H1 (cell line): ENCODE measurements at places on chromosomes 3 and 15. TPM values are rescaled to one million over a fixed set of nuclear protein-coding genes. Genes with fewer than 3 reads are reported as not detected.

Gene SPTBN5
- 0.32 and 0.38 TPM in 2 replicates for polyA plus RNA-seq

Gene ST3GAL6
- 2.6 and 3.3 TPM in 2 replicates for polyA plus RNA-seq

Gene CPN2
- polyA plus RNA-seq, result 0.03 TPM in 1 of 2 replicates, not detected in the other

Gene USP8
- polyA plus RNA-seq, result 11.5 and 19.9 TPM in 2 replicates

Gene UQCRC1
- polyA plus RNA-seq, result 720 TPM in 2 replicates

Gene VWA5B2
- polyA plus RNA-seq, result 0.53 and 0.88 TPM in 2 replicates

DNA sequence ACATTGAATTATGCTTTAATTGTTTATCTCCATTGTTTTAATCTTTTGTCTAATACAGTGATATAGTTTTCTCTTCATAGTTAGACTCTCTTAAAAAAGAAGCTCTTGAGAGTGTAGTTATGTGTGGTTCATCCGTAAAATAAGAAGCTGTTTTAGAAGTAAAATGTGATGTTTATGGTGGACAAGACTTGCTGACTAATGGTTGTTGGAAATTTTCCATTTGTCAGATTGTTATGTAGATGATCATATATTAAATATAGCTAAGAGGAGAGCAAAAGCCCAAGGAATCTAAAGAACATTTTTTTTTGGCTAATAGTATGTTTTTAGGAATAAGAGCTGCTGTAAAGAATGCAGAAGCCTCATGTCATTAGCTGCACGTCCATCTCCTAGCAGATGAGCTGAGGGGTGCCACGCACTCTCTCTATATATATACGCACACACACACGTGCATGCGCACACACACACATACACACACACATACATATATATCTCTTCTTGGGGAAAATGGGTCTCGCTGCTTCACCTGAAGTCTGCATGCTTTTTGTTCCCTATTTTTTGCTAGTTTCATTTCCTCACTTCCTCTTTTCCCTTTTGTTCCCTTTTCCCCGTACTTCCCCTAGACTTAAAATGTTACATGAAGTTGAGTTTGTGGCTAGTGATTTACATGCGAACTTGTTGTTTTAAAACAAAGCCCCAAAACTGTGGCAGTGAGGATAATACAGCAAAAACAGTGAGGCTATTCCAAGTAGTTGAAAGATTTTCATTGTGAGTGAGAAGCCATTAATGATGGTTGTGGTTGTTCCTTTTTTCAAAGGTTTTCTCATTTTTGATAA, 107.8 kb downstream of the MBNL1 start:
- peaks cover 1% of the 10 kb centered on the region for H3K27me3 ChIP-seq
- no peak overlapping the region for H3K27ac ChIP-seq
- no peak overlapping the region for H3K4me3 ChIP-seq
- H3K36me3 ChIP-seq, result no peaks in the 10 kb centered on the region
- DNase-seq, result no peak

- no peak overlapping the region for H3K27ac ChIP-seq
- H3K27me3 ChIP-seq, result no peaks in the 10 kb centered on the region
- no peak for DNase-seq
Measured at GRCh38 chr15:77981281-77982126, 96.0 kb downstream of the TBC1D2B start.

DNA sequence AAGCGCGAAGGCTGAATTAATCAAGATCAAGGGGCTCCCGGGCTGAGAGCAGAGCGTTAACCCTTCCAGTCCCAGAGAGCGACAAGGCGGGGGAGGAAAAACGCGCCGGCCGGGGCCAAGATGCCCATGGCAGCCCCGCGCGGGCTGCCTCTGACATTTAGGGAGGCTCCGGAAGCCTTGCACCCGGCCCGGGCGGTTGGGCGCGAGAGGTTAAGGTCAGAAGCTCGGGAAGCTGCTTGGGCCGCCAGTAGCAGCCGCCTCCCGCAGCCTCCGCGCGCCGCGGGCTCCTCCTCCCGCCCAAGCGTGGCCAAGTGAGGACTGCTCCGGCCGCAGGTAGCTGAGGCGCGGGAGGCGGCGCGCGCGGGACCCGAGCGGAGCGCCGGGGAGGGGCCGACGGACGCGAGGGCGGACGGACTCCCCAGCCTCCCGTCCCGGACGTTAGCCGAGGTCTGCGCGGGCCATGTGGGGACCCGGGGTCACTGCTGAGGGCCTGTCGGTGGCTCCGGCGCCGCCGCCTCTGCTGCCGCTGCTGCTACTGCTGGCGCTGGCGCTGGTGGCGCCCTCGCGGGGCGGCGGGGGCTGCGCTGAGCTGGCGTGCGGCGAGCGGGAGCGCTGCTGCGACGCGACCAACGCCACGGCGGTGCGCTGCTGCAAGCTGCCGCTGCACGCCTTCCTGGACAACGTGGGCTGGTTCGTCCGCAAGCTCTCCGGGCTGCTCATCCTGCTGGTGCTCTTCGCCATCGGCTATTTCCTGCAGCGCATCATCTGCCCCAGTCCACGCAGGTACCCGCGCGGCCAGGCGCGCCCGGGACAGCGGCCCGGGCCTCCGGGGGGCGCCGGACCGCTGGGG, at the start of gene C3orf80:
Gene C3orf80, plus strand, starts transcription at position 247 of the 850 bp plus-strand sequence. Its CDS starts 214 bp downstream, at position 461.
- H3K4me3 ChIP-seq, result peak within 1 kb of the TSS; percentile 57
- no peak for DNase-seq
- no peaks in the 10 kb centered on the region for H3K36me3 ChIP-seq
- H3K27me3 ChIP-seq, result peaks cover 38% of the 10 kb centered on the region
- no peak within 1 kb of the TSS for H3K27ac ChIP-seq

DNA sequence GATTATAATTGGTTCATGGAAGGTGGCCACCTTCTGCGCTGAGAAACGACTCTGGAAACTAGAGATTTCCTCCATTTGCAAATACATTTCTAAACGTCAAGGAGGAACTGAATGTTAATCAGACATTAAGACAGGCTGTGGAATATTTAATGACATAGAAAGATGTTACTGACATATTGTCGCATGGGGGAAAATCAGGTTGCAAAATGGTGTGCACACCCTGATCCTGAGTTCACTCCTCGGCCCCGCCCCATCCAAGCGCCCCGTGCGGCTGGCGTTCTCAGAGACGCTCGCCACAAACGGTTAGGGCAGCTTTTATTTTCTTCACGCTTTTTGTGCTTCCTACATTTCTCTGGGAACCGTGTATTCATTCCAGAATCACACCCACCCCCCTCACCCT, 10.7 kb downstream of the H1-8 start:
- H3K36me3 ChIP-seq, result no peaks in the 10 kb centered on the region
- no peak overlapping the region for H3K4me3 ChIP-seq
- H3K27ac ChIP-seq, result no peak overlapping the region
- no peak for DNase-seq
- no peaks in the 10 kb centered on the region for H3K27me3 ChIP-seq

DNA sequence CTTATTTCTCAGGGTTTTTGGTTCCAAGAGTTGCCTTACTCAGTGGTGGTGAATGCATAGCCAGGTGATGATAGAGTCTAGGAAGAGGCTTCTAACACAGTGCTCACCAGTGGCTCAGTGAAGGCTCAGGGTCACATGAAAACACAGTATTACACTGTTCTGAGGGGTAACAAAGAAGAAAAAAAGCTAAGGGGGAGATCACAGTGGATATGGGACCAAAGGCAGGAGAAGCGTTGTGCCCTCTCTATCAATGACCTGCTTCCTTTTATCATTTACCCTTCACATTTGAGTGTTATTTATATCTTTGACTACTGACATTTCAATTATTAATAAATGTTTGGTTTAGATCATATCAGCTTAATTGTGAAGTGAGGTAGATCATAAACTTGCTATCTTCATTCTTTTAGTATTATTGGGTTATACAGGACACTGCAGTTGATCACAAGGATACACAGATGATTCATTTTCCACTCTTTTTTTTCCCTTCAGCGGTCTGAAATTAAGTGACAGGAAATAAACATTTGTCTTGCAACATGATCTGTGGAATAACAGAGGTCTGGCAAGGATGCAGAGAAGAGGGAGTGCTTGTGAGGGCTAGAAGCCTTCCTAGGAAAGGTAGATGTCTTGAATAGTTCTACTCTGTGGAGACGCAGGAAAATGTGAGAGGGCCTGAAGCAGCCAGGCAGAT, 171.7 kb downstream of the C3orf38 start:
- no peak for DNase-seq
- no peaks in the 10 kb centered on the region for H3K4me1 ChIP-seq
- no peaks in the 10 kb centered on the region for H3K27me3 ChIP-seq
- no peaks in the 10 kb centered on the region for H3K36me3 ChIP-seq

GRCh38 chr15:70185251-70185711, 87.6 kb upstream of the TLE3 start:
- no peaks in the 10 kb centered on the region for H3K36me3 ChIP-seq
- no peak overlapping the region for H3K4me3 ChIP-seq
- H3K27me3 ChIP-seq, result no peaks in the 10 kb centered on the region
- no peak overlapping the region for H3K27ac ChIP-seq
- H3K4me1 ChIP-seq, result no peaks in the 10 kb centered on the region

GRCh38 chr15:69393831-69394491, 20.2 kb upstream of the KIF23 start:
- peaks cover 8% of the 10 kb centered on the region for H3K4me1 ChIP-seq
- no peaks in the 10 kb centered on the region for H3K36me3 ChIP-seq
- no peaks in the 10 kb centered on the region for H3K27me3 ChIP-seq
- H3K4me3 ChIP-seq, result no peak overlapping the region

- H3K4me1 ChIP-seq, result peaks cover 9% of the 10 kb centered on the region
- H3K27ac ChIP-seq, result no peak overlapping the region
- no peaks in the 10 kb centered on the region for H3K36me3 ChIP-seq
- H3K4me3 ChIP-seq, result no peak overlapping the region
Measured at GRCh38 chr3:197201791-197202452, 96.5 kb downstream of the DLG1 start.

DNA sequence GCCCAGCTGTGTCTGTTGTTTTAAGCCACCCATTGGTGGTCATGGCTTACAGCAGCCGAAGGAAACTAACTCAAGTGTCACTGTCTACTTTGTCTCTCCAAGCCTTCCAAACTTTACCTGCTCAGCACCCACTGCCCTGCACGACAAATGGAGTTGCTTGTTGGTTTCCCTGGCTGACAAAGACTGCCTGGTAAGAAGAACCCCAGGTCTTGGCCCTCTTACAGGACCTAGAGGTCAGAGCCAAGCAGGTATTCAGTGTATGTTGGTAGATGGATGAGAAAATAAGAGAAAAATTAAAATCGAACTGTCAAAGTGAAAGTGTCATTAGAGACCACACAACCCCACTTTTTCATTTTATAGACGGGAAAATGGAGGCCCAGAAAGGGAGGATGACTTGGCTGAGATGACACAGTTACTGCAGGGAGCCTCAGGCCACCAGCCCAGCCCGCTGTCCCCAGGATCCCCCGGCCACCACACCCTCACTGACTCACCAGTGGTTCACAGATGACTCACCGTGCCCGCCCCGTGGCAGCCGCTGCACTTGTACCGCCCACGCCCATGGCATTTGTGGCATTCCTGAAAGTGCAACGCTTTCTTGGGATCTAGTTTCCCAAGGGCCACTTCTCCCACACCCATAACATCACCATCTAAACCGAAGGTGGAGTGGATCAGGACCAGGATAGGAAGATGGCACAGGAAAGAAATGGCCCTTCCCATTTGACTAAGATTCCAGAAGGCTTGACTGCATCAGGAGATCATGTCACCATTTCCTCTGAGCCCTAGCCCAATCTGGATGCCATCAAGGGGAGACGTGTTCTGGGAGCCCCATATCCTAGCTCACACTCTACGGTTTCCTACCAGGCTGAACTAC, 15.2 kb downstream of the SSUH2 start:
- H3K4me3 ChIP-seq, result no peak overlapping the region
- no peak overlapping the region for H3K27ac ChIP-seq
- no peaks in the 10 kb centered on the region for H3K4me1 ChIP-seq

- no peaks in the 10 kb centered on the region for H3K27me3 ChIP-seq
- no peak overlapping the region for H3K27ac ChIP-seq
- no peaks in the 10 kb centered on the region for H3K4me1 ChIP-seq
- H3K4me3 ChIP-seq, result no peak overlapping the region
- no peak for DNase-seq
Measured at GRCh38 chr3:133077688-133078087, 39.5 kb downstream of the TMEM108 start.

GRCh38 chr15:96064351-96064756, 266.1 kb upstream of the NR2F2 start:
- H3K36me3 ChIP-seq, result no peaks in the 10 kb centered on the region
- no peak for DNase-seq
- H3K4me3 ChIP-seq, result no peak overlapping the region
- no peaks in the 10 kb centered on the region; the same call in 1 of the 2 replicates for H3K27me3 ChIP-seq

DNA sequence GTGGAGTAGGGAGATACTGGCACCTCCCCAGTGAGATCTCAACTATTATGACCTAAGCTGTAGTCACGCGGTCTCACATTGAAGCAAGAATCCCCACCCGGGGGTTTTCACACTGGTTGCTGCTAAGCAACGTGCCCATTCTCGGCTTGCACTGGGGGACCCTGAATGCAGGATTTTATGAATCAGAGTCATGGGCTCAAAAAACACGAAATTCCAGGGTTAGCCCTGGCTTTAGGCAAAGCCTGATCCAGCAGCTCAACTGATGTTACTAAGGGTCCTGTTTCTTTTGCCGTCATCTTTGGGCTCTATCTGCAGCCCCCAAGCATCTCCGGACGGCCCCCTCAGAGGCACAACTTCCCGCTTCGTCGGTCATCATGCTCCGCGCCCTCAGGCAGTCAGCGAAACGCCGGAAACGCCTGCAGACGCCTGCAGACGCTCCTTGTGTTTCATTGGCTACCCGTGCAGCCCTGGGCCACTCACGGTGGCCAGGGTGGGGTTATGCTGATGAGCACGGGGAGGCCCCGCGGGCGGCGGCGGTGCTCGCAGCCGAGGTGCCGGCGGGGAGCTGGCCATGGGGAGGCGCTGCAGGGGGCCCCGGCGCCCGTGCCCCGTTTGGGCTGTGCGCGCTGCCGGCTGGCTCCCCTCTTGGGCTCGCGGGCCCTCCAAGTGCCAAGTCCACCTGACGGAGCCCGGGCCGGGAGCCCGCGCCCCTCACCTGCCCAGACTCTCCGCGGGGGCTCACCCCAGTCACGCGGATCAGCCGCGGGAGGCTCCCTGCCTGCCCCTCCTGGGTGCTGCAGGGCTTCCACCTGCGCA, 25.8 kb downstream of the EFCC1 start:
- no peaks in the 10 kb centered on the region for H3K36me3 ChIP-seq
- peak overlapping the region; percentile 52 for H3K4me3 ChIP-seq
- peaks cover 20% of the 10 kb centered on the region for H3K27me3 ChIP-seq
- H3K4me1 ChIP-seq, result no peaks in the 10 kb centered on the region
- peak; percentile 81 for DNase-seq
- H3K27ac ChIP-seq, result no peak overlapping the region

GRCh38 chr3:197613199-197613598, 57.4 kb upstream of the BDH1 start:
- DNase-seq, result no peak
- H3K36me3 ChIP-seq, result peaks cover 11% of the 10 kb centered on the region

GRCh38 chr15:75952525-75952924, 48.8 kb downstream of the FBXO22 start:
- H3K27ac ChIP-seq, result no peak overlapping the region
- no peak overlapping the region for H3K4me3 ChIP-seq
- DNase-seq, result no peak
- no peaks in the 10 kb centered on the region for H3K4me1 ChIP-seq

- H3K36me3 ChIP-seq, result no peaks in the 10 kb centered on the region
- no peaks in the 10 kb centered on the region for H3K27me3 ChIP-seq
- no peak for DNase-seq
- H3K27ac ChIP-seq, result no peak overlapping the region
Measured at GRCh38 chr3:1632128-1632527, 466.5 kb upstream of the CNTN4 start.
